ENCODE measurements at places on chromosomes 16 and 17.

- DNase-seq, result no peak
These were observed 50.8 kb upstream of the KCNJ16 start for GRCh38 chr17:70024253-70024652.

DNA sequence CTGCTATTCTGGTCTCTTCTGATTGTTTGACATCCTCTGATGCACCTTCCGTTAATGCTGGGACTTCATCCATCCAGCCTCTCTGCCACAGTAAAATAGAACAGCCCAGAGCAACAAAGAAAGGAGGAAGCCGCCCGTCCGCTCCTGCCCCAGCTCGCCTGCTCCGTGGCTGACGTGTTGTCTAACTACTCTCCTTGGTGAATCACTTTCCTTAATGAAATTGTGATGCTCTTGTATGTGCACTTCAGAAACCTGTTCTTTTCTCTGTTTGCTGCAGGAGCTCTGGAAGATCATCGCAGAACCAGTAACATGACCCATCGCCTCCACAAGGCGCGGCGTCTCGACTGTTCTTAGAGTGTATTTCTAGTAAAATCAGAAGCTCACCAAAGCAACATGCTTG, 24.3 kb downstream of the METTL22 start:
- no peak for DNase-seq

DNA sequence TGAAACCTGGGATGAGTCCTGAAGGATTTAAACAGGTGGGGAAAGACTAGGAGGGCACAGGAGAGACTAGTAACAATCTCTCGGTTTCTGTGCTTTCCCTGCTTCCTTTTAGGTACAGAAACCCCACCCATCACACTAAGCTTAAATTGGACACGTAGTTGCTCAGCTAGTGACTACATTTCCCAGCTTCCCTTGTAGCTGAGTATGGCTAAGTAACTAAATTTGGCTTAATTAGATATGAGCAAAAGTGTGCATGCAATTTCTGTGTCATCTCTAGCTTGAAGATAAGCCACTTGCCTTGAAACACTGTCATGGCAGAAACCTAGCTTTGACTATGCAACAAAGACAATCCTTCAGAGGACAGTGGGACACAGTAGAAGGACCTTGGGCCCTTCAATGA, 36.5 kb downstream of the CACNG1 start:
- DNase-seq, result no peak

DNA sequence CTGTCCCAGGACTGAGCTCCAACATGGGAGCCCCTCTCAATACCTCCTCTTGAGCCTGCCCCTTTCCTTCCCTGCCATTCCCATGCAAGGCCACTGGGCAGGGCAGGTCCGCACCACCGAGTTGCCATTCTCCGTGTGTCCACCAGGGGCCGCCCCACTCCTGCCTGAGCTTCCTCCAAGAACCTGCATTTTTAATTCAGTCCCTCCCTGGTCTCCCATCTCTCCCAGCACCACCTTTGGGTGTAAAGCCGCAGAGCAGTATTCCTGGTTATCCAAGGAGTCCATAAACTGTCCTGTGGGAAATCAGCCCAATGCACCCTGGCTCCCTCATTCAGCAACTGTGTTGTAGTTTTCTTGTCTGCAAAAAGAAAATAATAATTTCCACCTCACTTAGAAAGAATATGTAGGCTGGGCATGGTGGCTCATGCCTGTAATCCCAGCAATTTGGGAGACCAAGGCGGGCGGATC, 15.9 kb upstream of the ANKRD40CL start:
- DNase-seq, result peak; percentile 93

- DNase-seq, result no peak
These were observed 22.6 kb downstream of the NT5M start for GRCh38 chr17:17325816-17326215.

- DNase-seq, result no peak
These were observed 144.5 kb downstream of the CDH11 start for GRCh38 chr16:64977206-64977920.

GRCh38 chr17:36888236-36888951, 48.9 kb upstream of the LHX1 start:
- DNase-seq, result no peak

DNA sequence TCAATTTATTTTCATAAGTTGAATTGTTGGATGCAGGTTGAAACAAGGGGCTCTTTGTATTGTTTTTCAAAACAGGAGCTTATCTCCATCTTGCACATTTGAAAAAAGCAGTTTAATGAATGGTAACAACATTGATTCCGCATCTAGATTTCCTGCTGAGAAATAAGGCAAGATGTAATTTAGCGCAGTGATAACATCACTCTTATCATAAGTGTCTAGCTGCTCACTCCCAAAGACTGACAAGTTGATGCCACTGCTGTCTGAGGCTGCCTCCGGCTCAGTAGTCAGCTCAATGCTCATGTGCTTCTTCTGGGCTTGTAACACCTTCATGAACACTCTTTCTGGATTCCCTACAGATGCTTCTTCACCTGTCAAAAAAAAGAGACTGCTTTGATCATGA, 92.4 kb downstream of the KPNA2 start:
- DNase-seq, result no peak

- no peak for DNase-seq
These were observed 165.3 kb upstream of the ZNF267 start for GRCh38 chr16:31708348-31708747.

DNA sequence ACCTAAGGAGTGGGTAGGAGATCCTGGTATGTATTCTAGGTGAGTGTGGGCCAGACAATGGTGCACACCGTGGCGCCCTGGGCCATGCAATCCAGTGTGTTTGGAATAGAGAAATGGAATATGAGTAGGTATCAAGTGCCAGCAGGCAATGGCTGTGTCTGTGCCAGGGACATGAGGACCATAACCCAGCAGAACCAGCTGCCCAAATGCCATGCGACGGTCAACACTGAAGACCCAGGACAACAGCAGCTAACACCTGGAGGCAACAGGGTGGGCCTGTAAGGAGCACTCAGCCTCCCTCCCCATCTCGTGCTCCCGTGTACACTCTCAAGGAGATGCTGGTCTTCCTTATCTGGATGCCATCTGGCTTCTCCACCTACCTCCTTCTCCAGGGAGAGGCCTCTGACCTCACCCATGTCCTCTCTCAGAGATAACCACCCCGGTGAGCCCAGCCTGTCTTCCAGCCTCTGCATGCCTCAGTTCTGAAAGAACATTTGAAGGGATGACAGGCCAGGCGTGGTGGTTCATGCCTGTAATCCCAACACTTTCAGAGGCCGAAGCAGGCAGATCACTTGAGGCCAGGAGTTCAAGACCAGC, 750 bp upstream of the GSDMB start:
- no peak for DNase-seq

DNA sequence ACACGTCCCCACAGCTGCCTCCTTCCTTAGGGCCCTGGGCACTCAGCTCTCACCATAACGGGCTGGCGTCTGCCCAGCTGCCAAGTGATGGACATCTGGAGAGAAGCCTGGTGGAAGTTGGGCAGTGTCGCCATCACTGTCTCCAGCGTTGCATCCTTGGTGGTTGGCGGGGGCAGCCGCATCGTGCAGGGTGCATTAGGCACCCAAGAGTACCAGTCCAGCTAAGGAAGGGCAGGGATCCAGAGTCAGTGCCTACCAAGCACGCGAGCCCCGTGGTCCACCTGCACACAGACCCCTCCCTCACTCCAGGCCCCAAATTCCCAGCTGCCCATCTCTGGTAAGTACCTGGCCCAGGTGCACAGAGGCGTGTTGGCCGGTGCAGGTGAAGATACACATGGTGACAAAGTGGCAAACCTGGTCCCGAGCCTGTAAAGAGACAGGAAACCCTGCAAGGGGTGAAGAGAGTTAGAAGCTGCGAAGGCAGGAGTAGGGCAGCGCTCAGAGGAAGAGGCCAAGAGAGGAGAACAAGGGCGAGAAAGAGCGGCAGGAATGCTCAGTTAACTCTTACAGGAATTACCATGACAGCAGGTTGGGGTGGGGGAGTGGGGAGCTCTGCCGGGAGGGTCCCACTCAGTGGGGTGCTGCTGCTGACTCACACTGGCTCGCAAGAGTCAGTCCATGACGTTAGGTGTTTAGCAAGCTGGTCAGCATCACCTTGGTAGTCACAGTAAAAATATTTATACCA, 9.5 kb downstream of the ALOX15 start:
- DNase-seq, result no peak

GRCh38 chr16:58692450-58692849, 7.9 kb upstream of the SLC38A7 start:
- no peak for DNase-seq

DNA sequence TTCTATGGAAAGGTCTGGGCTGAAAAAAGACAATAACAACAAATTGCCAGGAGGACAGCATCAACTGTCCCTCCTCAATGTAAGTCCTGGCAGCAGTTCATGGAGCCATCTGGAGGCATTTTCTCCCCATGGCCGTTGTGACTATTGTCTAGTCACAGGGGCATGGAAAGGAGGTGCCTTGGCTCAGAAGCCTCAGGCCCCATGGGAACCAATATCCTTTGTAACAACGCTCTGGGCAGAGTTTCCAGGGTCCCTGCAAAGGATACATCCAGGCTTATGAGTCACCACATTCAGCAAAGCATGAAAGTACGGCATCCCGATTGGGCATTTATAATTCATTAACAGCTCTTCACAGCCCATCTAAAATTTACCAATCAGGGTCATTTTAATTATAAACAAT, 85.2 kb downstream of the GLG1 start:
- no peak for DNase-seq

- DNase-seq, result no peak
These were observed 319.9 kb downstream of the GRIN2A start for GRCh38 chr16:9862327-9862726.

DNA sequence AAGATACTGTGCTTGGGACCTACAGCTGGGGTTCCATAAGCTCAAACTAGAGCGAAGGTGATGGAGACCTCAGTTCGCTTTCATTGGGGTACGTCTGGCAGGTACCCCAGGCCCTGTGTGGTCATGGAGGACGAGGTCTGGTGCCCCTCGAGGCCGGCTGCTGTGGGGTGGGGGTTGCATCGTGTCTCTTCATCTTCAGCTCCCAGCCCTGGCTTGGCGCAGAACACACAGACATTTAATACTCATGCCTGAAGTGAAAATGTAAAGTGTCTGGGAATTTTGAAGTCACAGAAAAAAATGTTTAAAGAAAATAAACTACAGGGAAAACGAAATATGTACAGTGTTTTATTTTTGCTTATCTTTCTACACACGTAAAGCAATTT, 80.5 kb downstream of the TBC1D16 start:
- no peak for DNase-seq

DNA sequence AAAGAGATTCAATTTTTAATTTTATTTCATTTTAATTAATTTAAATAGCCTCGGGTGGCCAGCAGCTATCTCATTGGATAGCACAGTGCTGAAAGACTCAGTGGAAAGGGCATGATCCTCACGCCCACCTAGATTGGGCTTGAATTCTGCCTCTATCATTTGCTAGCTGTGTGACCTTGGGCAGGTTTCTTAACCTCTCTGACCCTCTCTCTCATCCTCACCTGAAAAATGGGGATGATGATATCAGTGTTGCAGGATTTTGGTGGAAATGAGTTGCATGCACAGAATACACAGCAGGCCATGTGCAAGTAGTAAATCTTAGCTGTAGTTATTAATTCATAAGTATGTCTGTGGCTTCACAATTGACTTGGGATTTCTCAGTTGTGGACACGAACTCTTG, 272.4 kb upstream of the XYLT1 start:
- DNase-seq, result no peak

DNA sequence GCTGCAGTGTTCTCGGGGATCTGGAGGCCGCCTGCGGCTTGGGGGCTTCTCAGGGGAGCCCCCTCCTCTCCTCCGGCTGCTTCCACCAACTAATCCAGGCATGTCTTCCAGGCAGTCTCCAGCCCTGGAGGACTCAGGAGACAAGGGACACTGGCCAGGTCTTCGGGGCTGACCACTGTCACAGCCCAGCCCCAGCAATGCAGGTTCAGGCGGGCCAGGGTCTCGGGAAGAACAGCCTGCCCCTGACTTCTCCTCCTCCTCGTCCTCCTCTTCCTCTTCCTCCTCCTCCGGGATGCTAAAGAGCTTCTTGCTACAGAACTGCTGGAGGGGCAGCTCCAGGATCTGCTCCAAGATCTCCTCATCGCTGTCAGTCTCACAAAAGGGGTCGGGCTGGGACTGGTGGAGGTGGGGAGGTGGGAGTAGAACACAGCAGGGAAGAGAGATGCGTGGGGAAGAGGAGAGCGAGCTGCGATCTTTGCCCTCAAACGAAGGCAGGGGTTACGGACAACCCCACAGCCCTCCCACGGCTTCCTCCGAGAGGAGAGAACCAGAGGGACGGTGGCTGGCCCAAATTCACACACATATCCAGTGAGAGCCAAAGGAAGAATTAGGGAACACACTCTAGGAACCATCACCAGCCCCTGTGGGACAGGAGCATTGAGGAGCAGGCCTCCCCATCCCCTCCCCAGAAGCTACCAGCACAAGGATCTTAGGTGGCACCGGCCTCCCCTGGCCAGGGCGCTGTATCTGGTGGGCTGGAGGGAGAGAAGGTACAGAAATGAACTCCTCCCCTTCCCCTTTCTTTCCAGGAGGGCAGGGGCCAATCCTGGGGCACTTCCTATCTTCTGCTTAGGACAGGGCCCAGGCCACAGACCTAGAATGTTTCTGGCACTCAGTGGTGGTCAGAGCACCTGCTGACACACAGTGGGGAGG, 19.3 kb downstream of the TSPOAP1 start:
- DNase-seq, result no peak

DNA sequence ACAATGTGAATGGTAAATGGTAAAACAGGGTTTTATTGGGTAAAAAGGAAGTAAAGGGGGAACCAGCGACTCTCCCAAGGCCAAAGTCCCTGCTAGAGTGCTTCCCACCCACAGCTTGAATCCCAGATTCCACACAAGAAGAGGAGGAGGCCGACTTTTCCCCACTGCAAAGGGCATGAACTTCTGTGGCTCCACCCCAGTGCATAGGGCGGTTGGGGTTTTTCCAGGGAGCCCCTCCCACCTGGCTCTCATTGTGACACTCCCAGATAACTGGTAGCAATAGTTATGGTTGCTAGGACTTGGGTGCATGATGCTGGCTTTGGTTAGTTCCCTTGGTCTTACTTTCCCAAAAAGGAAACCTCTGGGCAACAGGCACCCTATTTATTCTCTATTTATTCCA, 666.0 kb upstream of the CA10 start:
- no peak for DNase-seq

GRCh38 chr16:7420079-7420478, 87.4 kb downstream of the RBFOX1 start:
- no peak for DNase-seq

- no peak for DNase-seq
These were observed 293.1 kb upstream of the N4BP1 start for GRCh38 chr16:48903039-48903438.

GRCh38 chr17:1312261-1312870, 32.9 kb downstream of the TRARG1 start:
- DNase-seq, result no peak
